ENCODE measurements at places on chromosomes 2 and 18. TPM values are rescaled to one million over a fixed set of nuclear protein-coding genes. Genes with fewer than 3 reads are reported as not detected.

The MAPK4 gene
- total RNA-seq: not detected

DNA sequence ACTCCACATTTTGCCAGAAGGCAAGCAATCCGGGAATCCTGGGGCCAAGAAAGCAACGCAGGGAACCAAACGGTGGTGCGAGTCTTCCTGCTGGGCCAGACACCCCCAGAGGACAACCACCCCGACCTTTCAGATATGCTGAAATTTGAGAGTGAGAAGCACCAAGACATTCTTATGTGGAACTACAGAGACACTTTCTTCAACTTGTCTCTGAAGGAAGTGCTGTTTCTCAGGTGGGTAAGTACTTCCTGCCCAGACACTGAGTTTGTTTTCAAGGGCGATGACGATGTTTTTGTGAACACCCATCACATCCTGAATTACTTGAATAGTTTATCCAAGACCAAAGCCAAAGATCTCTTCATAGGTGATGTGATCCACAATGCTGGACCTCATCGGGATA lies 26.8 kb downstream of the B3GNT2 start:
- no peak for DNase-seq

GRCh38 chr2:60407398-60407797 lies 146.1 kb downstream of the BCL11A start:
- no peak for DNase-seq

The NEU2 gene
- total RNA-seq: not detected

The NBEAL1 gene
- 5.0 TPM for total RNA-seq

All from activated T-cell treated with anti-CD3 and anti-CD28 coated beads, Interleukin-2, amount 50 U/mL, for 4 hours (primary cell).